Endothelial cell of umbilical vein (primary cell): ENCODE measurements at places on chromosomes 1 and 21.

DNA sequence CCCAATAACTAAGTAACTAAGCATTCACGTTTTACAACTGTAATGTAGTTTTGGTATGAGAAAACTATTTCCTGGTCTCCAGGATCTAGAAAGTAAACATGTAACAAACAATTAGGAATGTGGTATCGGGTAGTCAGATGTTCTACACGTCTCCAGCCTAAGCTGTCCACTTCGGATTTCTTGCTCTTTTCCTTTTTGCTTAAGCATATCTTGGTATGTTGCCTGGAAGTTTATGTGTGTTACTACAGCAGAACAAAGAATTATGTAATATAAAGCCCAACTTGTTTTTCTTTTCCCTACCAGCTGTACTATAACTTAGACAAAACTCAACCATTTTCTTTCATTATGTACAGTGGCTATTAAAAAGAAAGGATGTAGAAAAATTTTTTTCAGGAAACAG is 20.4 kb upstream of the WARS2 start:
- H3K4me3 ChIP-seq: peak overlapping the region; percentile 23
- peak overlapping the region; percentile 29 for H3K27ac ChIP-seq
- peaks cover 2% of the 10 kb centered on the region for H3K36me3 ChIP-seq
- peaks cover 2% of the 10 kb centered on the region for H3K4me1 ChIP-seq
- no peaks in the 10 kb centered on the region for H3K27me3 ChIP-seq

GRCh38 chr1:160633330-160633903 is 13.4 kb downstream of the SLAMF1 start:
- H3K36me3 ChIP-seq: no peaks in the 10 kb centered on the region
- H3K27me3 ChIP-seq: no peaks in the 10 kb centered on the region
- H3K27ac ChIP-seq: no peak overlapping the region
- H3K4me1 ChIP-seq: peaks cover 6% of the 10 kb centered on the region

- DNase-seq: no peak
- peaks cover 43% of the 10 kb centered on the region for H3K4me1 ChIP-seq
- no peak overlapping the region for H3K4me3 ChIP-seq
- peak overlapping the region; percentile 34 for H3K27ac ChIP-seq
- no peaks in the 10 kb centered on the region for H3K27me3 ChIP-seq
Observed at GRCh38 chr1:154420961-154421924, 16.1 kb downstream of the IL6R start.

- no peak overlapping the region for H3K27ac ChIP-seq
- DNase-seq: no peak
- no peaks in the 10 kb centered on the region for H3K4me1 ChIP-seq
- no peaks in the 10 kb centered on the region for H3K36me3 ChIP-seq
- no peaks in the 10 kb centered on the region for H3K27me3 ChIP-seq
Observed at GRCh38 chr1:157485793-157486192, 66.5 kb downstream of the FCRL5 start.
